Putamen (tissue), 1 donor: ENCODE measurements at places on chromosomes 7 and 10.

DNA sequence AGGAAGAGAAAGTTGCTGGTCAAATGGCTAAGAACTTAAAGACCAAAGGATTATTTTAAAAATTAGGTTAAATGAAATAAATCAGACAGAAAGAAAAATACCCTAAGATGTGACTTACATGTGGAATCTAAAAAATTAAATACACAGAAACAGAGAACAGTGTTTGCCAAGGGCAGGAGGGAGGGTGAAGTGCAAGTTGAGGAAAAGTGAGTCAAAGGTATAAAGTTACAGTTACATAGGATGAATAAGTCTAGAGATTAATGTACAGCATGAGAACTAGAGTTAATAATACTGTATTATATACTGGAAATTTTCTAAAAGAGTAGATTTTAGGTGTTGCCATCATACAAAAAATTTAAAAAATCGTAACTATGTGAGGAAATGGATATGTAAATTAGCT lies 146.3 kb downstream of the MDFIC start:
- DNase-seq, result no peak

DNA sequence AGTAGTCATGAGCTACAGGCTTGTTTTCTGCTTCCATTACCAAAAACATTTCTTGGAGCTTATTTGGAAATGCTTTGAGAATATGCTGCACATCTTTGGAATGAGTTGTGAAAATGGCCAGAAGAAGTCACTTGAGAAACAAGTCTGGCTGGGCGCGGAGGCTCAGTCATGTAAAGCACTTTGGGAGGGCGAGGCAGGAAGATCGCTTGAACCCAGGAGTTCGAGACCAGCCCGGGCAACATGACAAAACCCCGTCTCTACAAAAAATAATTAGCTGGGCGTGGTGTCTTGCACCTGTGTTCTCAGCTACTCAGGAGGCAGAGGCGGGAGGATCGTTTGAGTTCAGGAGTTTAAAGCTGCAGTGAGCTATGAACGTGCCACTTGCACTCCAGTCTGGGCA lies 882 bp upstream of the CHCHD1 start:
- no peak for DNase-seq

- no peak for DNase-seq
Observed at GRCh38 chr10:24938076-24938475, 14.3 kb downstream of the PRTFDC1 start.

- DNase-seq, result no peak
Observed at GRCh38 chr10:34091635-34092195, 723.4 kb downstream of the PARD3 start.

DNA sequence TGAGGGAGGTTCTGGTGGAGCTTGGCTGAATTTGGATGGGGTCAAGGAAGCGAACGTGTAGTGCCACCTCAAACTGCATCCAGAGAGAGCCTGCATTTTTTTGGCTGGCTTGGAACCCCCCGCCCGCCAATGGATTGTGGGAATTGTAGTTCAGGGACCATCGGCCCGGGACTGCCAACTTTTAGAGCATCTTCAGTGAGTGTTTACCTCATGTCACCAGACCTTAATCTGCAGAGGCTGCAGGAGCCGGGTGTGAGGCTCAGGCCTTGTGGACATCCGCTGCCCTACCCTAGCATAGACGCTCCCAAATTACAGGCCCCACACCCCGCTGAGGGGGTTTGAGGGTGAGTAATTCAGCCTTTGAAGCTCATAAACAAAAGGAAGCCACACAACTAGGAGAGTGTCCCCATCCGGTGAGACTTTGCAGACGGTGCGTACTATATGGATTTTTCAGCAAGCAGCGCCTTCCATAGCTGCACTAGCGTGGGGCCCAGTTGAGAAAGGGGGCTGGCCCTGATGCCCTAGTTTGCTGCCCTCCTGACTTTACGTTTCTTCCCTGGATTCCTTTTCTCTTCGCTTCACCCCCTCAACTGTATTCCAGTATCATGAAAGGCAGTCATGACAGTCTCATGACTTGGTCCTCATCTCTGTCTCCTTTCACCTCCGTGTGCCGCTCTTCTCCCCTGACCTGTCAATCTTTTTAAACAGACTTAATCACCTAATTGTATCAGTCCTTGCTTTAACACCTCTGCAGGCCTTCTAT lies 717 bp downstream of the CNPY4 start:
- peak; percentile 80 for DNase-seq

- no peak for DNase-seq
Observed at GRCh38 chr10:95693071-95693667, 558 bp downstream of the TCTN3 start.

GRCh38 chr7:37211097-37211880 lies 237.4 kb downstream of the ELMO1 start:
- no peak for DNase-seq

DNA sequence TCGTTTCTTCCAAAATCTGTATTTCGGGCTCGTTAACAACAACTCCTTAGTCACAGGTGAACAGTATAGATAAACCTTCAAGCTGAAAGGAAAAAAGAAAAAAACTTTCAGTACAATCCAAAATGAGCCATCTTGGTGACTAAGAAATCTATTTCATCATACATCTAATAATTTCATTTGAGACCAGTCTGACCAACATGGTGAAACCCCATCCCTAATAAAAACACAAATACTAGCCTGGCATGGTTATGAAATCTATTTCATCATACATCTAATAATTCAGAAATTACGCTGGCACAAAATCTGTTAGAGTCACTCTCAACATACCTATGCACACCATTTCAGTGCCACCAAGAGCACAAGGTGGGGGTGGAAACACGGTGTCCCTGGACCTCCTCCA lies 8.8 kb downstream of the DCLRE1C start:
- no peak for DNase-seq
